ENCODE measurements at places on chromosomes 3 and 15.

DNA sequence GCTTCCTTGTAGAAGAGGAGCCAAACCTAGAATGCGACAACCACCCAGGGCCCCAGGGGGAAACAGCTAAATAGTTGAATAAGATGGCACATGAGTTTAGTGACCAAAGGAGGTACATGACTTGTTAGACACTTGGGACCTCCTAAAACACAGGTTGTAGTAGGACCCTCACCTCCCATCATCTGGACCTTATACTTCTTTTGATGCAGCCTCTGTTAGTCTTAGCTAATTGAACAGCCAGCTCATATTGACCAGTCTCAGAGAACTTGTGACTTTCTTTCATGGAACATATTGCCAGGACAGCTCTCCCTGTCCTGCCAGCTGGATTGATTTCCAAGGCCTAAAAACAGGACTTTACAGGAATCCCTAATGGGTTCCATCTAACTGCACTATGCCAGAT, 45.0 kb downstream of the SPSB4 start:
- DNase-seq: no peak

DNA sequence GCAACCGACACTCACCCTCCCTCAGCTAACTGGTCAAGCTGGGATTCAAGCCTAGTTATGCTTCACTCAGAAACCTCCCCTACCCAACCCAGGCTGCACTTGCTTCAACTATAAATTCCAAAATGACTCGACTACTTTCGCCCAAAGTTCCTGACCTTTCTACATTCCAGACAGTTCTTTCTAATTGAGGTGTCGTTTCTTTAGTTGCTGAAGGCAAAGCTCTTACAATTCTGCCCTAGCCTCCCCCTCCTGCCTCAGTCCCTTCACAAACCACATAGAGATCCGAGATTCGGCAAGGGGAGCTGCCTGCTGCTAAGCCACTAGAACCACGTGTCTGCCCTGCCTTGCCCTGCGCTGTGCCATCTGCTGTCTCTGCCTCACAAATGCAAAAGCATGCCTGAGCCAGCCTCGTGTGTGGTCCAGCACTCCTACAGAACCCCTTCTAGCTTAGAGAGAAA, 74.7 kb upstream of the SH3GL3 start:
- DNase-seq: no peak

- DNase-seq: no peak
Observed at GRCh38 chr3:183244219-183244618, 8.8 kb upstream of the B3GNT5 start.

DNA sequence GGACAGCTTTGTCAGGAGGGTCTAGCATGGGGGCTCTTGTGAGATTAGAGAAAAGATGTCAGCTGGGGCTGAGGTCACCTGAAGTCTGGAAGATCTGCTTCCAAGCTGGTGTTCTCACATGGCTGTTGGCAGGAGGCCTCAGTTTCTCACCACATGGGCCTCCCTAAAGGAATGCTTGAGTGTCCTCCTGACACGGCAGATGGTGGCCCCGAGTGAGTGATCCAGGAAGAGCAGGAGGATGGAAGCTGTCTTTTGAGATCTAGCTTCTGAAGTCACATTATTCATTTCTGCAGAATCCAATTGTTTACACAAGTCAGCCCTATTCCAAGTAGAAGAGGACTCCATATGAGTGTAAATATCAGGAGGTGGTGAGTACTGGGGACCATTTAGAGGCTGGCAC, 344.0 kb upstream of the PROK2 start:
- DNase-seq: no peak

GRCh38 chr3:138188013-138188730, 1.1 kb downstream of the ARMC8 start:
- peak; percentile 26 for DNase-seq

DNA sequence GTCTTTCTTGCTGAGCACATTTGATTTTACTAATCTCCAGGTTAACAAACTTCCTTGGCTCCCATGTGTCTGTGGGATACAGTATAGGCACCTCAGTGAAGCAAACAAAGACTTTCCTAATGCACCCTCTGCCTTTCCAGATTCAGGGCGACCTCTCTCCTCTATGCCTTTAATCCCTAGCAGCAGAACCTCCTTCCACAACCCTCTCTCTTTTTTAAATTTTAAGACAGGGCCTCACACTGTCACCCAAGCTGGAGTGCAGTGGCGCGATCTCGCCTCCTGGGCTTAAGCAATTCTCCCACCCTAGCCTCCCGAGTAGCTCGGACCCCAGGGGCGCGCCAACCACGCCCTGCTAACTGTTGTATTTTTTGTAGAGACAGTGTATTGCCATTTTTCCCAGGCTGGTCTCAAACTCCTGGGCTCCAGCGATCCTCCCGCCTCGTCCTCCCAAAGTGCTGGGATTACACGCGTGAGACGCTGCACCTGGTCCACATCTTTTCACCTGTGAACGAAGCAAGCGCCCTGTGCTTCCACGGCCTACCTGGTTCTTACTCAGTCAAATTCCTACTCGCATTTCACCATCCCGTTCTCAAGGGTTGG, 1.7 kb upstream of the HACD3 start:
- no peak for DNase-seq

DNA sequence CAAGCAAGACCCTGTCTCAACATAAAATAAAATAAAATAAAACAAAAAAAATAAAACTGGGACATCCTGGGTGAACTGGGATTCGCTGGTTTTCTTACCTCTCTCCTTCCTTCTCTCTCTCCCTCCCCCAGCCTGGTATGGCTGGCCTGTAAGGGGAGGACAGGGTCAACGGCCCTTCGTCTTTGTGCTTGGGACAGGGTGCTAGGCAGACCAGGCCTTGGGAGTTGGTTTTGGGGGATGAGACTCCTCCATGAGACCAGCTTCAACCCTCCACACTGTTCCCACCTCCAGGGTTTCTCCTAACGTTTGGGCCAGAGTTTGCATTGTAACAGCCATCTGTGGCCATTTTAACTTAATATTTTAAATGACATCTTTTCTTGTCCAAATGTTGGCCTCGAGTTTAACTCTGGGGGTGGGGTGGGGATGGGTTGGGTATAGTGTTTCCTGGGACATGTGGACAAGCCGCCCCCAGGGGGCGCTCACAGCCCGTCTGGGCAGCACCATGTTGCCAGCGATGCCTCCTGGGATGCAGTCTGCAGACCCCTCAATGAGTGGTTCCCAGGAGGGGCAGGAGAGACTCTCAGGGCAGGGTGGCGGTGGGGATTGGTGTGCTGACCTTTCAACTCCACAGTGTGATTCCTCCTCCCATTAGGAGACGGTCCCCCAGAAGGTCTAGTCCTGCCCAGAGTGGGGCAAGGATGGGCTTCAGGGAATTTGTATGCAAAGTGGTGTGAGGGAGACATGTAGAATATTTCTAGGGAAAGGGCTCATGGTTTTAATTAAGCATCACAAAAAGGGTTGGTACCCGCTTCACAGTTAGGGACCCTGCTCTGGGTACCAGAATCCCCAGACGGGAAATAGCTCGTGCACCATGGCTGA, 37.7 kb upstream of the LCTL start:
- DNase-seq: peak; percentile 57

DNA sequence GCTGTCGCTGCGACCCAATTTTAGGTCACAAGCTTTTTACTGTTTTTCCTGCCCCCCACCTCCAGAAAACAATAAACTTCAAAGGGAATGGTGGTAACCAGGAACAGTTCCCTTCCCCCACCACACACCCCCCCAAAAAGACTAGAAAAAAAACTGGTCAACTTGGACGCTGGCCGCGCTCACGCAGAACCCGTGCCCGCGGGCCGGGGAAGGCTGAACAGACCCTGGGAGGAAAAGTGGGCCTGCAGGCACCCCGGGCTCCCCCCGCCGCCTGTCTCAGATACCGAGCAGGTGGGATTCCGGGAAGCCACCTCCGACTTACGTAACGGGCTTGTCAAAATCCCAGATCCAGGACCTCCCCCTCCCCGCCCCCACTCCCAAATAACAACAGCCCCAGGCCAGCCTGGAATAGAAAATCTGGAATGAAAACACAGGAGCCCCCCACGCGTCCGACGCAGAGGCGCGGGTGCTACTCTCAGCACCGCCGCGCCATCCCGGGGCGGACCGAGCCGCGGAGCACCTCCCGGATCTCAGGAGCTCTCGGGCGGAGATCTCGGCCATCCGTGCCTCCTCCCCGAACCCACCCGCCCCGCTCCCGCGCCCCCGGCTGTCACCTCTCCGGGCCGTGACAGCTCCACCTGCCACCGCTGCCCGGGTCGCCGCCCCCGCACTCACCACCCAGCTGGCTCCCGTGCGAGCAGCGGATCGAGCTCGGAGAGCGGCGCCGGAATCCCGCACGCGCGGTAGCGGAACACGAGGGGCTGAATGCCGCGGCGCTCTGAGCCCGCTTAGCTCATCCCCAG, 557 bp downstream of the DENND4A start:
- DNase-seq: peak; percentile 23

GRCh38 chr3:61864886-61865285, 303.5 kb downstream of the PTPRG start:
- no peak for DNase-seq

DNA sequence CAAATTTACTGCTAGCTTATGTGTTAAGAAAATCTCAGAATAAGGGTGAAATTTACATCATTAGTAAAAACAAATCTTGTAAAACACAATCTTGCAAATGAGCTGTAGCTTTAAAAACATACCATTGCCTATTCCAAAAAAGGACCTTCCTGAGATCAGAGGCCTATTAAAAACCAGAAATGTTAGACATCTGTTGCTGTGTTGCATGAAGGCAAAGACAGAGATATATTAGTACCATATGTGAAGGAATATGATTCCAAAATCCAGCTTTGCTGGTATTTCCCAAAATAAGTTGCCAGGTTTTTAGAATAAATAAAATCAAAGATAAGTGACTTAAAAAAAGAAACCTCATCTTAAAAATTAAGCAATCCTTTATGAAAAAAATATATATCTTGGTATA, 504.1 kb upstream of the CDIN1 start:
- no peak for DNase-seq

DNA sequence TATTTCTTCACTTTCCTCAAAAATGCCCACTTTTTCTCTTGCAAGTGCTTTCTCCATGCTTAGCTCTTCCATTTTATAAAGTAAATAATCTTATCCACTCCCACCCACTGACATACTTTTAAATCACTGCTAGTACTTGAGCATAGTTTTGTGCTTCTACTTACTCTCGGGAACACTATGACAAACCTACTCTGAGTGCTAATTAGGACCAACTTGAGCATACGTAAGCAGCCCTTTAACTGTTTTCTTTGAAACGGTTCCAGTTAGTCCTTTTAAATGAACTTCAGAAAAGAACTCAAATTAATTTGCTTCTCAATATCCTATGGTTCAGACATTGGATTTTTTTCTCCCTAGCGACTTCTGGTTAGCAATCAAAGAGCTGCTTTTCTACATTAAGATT, 280.0 kb upstream of the SOX2 start:
- DNase-seq: no peak

GRCh38 chr15:31554261-31554660, 227.6 kb downstream of the KLF13 start:
- DNase-seq: no peak

GRCh38 chr3:108218811-108219210, 3.4 kb downstream of the IFT57 start:
- DNase-seq: no peak

GRCh38 chr3:106167728-106168127, 298.9 kb upstream of the CBLB start:
- no peak for DNase-seq

- no peak for DNase-seq
Observed at GRCh38 chr15:87369269-87369668, 887.3 kb downstream of the NTRK3 start.

GRCh38 chr3:46184469-46184868, 23.6 kb downstream of the CCR1 start:
- DNase-seq: no peak

DNA sequence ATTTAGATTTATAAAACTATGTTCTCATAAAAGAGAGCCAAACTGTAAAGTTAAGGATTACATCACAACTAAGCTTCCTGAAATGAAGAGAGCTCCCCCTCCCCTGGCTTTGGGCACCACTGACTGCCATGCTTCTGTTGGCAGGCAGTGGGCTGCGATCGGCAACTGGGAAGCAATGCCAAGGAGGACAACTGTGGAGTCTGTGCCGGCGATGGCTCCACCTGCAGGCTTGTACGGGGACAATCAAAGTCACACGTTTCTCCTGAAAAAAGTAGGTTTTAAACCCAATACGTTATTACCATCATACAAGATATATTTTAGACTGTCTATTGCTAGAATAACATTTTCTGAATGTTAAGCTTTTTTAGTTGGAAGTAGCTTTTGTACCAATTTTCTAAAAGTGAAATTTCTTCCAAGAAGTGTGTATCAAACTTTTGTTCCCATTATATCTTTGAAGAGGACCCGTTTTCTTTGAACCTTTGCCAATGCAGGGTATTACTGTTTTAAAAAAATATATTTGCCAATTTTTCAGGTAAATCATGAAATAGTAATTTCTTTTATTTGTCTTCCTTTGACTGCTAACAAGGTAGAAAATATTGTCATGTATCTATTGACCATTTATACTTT, 184.1 kb downstream of the ADAMTSL3 start:
- DNase-seq: no peak

DNA sequence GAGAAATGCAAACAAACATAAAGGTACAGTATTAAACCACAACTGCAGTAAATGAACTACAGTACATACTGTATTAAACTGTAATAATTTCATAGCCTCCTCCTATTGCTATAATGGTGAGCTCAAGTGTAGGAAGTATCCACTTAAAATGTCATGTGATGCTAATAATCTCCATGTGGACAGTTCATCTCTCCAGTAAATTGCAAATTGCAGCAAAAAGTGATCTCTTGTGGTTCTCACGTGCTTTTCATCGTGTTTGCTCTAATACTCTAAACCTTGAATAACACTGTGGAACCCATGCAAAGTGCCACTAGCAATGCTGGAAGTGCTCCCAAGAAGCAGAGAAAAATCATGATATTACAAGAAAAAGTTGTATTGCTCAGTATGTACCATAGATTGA, 9.2 kb upstream of the FNDC3B start:
- no peak for DNase-seq

GRCh38 chr15:30928076-30928475, 24.4 kb downstream of the FAN1 start:
- DNase-seq: no peak

DNA sequence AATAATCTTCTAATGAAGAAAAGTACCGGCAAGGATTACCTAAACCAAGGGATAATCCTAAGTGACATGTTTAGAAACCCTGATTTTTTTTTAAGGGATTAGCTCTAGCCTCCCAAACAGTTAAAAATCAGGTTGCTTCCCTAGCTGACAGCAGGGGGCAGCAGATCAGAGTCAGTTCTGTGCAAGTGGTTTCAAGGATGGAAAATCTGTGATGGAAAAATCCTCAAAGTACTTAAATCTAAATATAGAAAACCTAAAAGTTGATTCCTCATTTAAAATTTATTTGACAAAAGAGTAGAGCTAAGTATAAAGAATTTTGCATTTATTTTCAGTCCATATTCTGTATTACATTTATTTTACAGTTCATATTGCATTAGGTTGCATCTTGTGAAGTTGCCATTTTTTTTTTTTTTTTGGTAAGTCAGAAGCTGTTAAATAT, 107.6 kb downstream of the PEX5L start:
- DNase-seq: peak; percentile 66

GRCh38 chr3:124315215-124316033, 323.5 kb upstream of the ROPN1 start:
- DNase-seq: no peak

Measured in thymus (tissue), 14 donors.